Psoas muscle (tissue), 8 donors: ENCODE measurements at places on chromosomes 11 and 22.

GRCh38 chr11:22465620-22466019 lies 127.4 kb downstream of the SLC17A6 start:
- no peak for DNase-seq

- no peak for DNase-seq
Observed at GRCh38 chr22:49435596-49435995, 392.1 kb downstream of the BRD1 start.

DNA sequence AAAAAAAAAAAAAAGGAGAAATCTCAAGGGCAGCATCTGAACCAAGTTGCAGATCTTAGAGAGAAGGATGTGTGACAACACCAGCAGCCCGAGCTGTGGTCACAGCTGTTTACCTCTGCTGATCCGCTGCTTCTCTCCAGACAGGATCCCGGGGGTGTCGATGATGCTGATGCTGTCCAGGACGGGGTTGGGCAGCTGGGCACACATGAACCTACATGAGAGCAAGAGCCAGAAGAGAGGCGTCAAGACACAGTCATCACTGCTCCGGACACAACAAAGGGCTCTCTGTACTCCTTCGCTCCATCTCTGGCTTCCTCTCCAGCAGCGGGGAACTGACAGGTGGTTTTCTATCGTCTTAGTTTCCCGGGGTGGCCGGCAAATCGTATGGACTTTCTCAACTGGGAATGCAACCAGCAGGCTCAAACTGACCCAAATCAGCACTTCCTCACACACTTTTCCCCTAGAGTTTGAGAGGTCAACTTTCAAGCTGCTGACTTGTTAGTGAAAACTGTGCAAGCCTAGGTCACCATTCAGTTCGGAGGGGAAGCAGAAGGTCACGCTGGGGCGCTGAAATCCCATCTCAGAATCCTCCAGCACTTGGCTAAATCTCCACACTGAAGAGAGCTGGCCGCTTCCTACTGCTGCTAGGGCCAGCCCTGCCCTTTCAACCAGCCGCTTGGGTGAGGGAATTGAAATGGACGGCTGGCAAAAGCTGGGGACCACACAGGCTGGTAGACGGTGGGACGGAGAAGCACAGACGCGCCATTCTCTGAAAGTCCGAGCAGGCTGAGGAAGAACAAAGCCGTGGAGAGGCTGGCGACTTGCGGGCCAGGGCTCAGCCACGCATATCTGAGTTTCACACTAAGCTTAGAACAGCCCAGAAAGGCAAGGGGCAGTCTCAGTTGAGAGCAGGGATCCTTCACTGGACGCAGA lies 3.8 kb downstream of the EHD1 start:
- DNase-seq: no peak

DNA sequence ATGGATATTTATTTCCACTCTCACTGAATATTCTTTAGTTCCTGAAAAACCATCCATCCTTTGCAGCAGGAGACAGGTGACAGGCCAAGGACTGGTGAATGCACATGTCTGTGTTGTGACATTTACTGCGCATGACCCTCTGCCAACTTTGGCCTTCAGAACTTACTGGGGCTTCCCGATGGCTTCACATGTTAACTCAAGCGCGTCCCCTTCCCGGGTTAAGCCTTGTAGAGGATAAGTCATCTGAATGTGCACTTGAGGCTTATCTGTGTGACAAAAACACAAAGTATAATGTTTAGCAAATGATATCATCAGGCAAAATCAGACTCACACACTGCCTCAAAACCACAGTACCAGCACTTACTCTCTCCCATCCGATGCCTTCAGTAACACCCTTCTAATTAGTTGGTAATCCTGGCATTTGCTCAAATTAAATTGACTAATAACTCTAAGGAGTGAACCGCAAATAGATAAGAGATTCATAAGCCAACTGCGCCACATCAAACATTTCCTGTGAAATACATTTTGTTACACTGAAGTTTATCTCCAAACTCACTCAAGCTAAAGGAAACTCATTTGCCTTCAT lies 286.4 kb downstream of the CADM1 start:
- DNase-seq: no peak

DNA sequence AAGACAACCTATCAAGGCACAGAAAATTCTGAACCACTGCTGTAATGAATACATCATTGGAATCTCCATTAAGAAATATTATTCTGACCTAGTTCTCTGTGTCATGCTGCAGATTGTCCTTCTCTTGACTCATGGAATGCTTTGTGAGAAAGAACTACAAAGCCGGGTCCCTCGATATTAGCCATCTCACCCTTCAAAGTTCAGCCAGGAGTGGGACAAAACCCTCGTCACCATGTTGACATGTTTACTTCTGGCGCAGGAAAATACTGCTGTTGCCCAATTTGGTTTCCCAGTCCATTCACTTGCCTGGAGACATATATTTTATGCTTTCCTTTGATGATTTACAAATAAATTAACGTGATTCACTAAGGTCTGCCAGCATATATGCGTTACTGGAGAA lies 10.9 kb upstream of the WT1 start:
- DNase-seq: no peak

DNA sequence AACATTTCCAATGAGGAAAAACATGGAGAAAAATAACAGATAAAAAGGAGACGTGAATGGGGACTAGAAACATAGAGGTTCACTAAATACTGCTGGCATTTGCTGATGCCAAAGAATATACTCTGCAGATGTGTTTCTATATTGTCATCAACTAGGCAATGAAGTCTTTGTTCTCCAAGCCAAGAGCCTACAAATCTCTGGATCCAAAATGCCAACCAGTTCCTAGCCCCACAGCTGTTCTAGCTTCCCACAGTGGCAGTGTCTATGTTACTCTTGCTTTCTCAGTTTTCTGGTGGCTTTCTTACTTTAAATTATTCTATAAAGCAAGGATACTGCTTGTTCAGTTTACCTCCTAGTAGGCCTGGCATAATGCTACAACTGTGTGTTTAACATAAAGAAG lies 977.9 kb upstream of the CCDC90B start:
- DNase-seq: no peak
